ENCODE measurements at places on chromosomes 7 and 10. TPM values are rescaled to one million over a fixed set of nuclear protein-coding genes. Genes with fewer than 3 reads are reported as not detected.

Gene LRRC18
- polyA plus RNA-seq = not detected

Gene PNLIPRP2
- not detected for polyA plus RNA-seq

Gene HOXA11
- polyA plus RNA-seq = not detected

Gene HABP2
- not detected for polyA plus RNA-seq

Gene SMKR1
- polyA plus RNA-seq = 5.8 TPM

Gene TYW1B
- polyA plus RNA-seq = 1.4 TPM

Gene SPDYE8
- polyA plus RNA-seq = not detected
